ENCODE measurements at places on chromosomes 2 and 18.

DNA sequence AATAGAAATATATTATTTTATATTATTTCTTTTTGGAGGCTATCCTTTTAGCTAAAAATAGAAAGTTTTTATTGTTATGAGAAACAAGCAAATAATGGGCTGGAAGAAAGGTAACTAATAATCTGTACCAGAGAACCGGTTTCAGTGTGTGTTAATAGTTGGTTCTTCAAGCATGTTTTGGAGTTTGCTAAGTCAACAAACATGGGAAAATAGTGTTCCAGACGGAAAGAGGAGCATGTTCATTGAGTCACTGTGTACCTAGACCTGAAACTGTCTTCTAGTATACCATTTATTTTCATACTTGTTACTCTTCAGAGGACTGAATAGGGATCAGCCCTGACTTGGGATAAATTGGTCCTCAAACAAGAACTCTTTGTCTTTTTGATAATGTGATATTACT is 134.5 kb upstream of the CWC22 start:
- DNase-seq = no peak
- H3K27me3 ChIP-seq = no peaks in the 10 kb centered on the region
- H3K4me1 ChIP-seq = no peaks in the 10 kb centered on the region
- no peak overlapping the region for H3K27ac ChIP-seq
- no peak overlapping the region for H3K4me3 ChIP-seq

- DNase-seq = no peak
- no peak overlapping the region for H3K4me3 ChIP-seq
- peaks cover 12% of the 10 kb centered on the region for H3K36me3 ChIP-seq
Observed at GRCh38 chr18:77012120-77012519, 120.5 kb downstream of the MBP start.

- peaks cover 17% of the 10 kb centered on the region for H3K4me1 ChIP-seq
- H3K4me3 ChIP-seq = no peak overlapping the region
- H3K27ac ChIP-seq = no peak overlapping the region
- peaks cover 5% of the 10 kb centered on the region for H3K36me3 ChIP-seq
- peaks cover 65% of the 10 kb centered on the region for H3K27me3 ChIP-seq
Observed at GRCh38 chr2:118843483-118844132, 3.8 kb downstream of the EN1 start.

DNA sequence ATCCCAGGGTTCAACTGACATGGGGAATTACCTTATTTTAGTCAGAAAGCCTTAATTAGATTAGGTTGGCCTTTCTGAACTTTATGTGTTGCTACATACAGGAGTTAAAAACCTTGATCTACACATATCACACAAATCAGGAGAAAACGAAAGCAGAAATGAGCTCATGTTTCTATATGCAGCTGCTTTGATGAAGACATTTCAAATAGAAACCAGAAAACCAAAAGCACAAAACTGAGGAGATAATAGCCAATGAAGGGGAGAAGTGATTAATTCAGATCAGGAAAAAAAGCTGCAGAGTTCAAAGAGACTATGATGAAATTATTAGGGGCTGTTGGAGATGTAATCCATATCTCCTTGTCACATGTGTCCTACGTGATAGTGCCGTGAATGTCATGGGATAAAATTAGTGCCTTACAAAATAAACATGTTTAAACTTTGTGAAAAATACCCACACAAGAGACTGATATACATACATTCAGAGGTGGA is 255.0 kb downstream of the CAMKMT start:
- H3K36me3 ChIP-seq = no peaks in the 10 kb centered on the region
- H3K27me3 ChIP-seq = no peaks in the 10 kb centered on the region
- H3K27ac ChIP-seq = no peak overlapping the region
- DNase-seq = no peak
- no peaks in the 10 kb centered on the region for H3K4me1 ChIP-seq
